ENCODE measurements at places on chromosomes 1 and 21. TPM values are rescaled to one million over a fixed set of nuclear protein-coding genes. Genes with fewer than 3 reads are reported as not detected.
A peak's percentile ranks its signal among the peaks of the same experiment; 100 is the strongest.

Gene ADAM15
- 610 TPM for total RNA-seq

Gene DENND4B
- 80.0 TPM for total RNA-seq

Gene RBP7
- 119 TPM for total RNA-seq

Gene LENEP
- total RNA-seq, result not detected

Gene CLCA4
- not detected for total RNA-seq

Gene ENTREP3
- 34.5 TPM for total RNA-seq

Gene LCE2B
- not detected for total RNA-seq

- no peak overlapping the region for H3K27ac ChIP-seq
- H3K27me3 ChIP-seq, result no peaks in the 10 kb centered on the region
- H3K4me3 ChIP-seq, result no peak overlapping the region
- peaks cover 3% of the 10 kb centered on the region for H3K36me3 ChIP-seq
- H3K4me1 ChIP-seq, result peaks cover 6% of the 10 kb centered on the region
Observed at GRCh38 chr1:205304695-205305070, 16.9 kb downstream of the NUAK2 start.

DNA sequence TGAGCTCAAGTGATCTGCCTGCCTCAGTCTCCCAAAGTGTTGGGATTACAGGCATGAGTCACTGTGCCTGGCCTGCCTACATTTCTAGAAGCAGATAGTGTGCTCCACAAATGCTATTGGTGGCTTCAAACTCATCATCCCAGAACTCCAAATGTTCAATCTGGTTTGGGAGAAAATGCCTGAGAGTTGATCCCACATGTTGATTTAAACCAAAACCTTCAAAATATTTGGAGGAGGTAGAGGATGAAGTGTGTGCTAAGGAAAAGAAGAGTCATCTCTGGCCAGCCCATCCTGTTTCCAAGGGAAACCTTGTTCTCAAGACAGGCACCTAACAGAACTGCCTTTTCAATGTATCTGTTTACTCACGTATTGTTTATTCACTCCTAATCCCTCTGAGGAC, 55.4 kb upstream of the GRHL3 start:
- H3K27ac ChIP-seq, result no peak overlapping the region
- H3K4me1 ChIP-seq, result no peaks in the 10 kb centered on the region
- no peaks in the 10 kb centered on the region for H3K27me3 ChIP-seq
- DNase-seq, result no peak
- no peaks in the 10 kb centered on the region for H3K36me3 ChIP-seq

DNA sequence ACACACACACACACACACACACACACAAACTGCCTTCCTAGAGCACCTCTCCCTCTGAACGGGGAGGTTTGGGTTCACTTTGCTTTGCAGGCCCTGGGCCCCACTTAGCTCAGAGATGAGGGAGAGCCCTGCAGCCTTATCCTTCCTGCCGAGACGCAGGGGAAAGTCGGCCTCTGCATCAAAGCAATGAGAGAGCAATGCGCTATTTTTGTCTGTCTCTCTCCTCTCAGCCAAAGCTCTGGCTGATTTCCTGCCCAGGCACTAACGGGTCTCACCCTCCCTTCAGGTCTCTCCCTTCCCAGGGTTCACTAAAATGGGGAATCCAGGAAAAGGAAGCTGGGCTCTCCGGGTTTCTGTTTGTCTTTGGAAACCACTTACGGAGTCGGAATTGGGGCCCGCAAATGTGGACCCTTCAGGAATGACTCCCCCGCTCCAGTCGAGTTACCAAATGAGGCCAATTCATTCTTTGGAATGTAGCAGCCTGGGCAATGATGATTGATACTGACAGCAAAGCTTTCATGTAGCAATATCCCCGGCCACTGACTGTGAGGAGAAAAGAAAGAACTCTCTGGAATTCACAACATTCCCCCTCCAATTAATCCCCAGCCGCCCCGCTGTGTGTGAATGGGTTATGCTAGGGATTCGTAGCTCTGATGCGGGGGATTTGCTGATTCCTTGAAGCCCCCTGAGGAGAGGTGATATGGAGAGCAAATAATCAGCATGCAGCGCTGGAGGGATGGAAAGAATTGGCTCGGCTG, 61.5 kb upstream of the WLS start:
- no peak for DNase-seq
- H3K36me3 ChIP-seq, result no peaks in the 10 kb centered on the region

DNA sequence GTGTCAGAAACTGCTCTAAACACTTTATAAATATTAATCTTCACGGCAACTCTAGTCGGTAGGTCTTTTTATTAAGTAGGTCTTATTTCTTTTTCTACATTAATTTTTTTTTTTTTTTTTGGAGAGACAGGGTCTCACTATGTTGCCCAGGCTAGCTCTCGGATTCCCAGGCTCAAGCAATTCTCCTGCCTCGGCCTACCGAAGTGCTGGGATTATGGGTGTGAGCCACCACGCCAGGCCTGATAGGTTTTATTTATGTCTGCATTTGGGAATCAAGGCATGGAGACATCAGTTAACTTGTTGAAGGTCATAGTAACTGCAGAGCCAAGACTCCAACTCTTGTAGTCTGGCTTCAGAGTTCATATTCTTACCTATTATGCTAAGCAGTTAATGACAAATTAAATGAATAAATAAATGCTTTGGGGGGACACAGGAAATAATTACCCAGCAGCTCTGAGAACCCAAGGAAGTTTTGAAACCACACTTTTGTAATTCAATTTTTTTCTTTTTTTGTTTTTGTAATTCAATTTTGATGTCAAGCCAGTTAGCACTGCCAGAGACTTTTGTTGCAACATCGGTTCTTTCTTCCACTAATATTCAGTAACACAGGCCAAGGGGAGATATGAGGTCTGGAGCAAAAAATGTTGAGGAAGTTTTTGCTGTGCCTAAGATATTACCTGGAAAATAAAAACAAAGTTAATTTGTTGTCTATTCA, 9.4 kb upstream of the UAP1 start:
- H3K27ac ChIP-seq, result peak overlapping the region; percentile 72
- H3K36me3 ChIP-seq, result no peaks in the 10 kb centered on the region
- H3K4me1 ChIP-seq, result no peaks in the 10 kb centered on the region
- no peaks in the 10 kb centered on the region for H3K27me3 ChIP-seq
- H3K4me3 ChIP-seq, result no peak overlapping the region

- H3K27me3 ChIP-seq, result no peaks in the 10 kb centered on the region
- H3K4me1 ChIP-seq, result no peaks in the 10 kb centered on the region
- H3K36me3 ChIP-seq, result peaks cover 18% of the 10 kb centered on the region
- H3K27ac ChIP-seq, result no peak overlapping the region
Observed at GRCh38 chr1:100502052-100502792, 35.7 kb upstream of the GPR88 start.

- H3K4me3 ChIP-seq, result no peak overlapping the region
- H3K27me3 ChIP-seq, result no peaks in the 10 kb centered on the region
- H3K27ac ChIP-seq, result no peak overlapping the region
Observed at GRCh38 chr1:182283746-182284544, 107.6 kb downstream of the GLUL start.

DNA sequence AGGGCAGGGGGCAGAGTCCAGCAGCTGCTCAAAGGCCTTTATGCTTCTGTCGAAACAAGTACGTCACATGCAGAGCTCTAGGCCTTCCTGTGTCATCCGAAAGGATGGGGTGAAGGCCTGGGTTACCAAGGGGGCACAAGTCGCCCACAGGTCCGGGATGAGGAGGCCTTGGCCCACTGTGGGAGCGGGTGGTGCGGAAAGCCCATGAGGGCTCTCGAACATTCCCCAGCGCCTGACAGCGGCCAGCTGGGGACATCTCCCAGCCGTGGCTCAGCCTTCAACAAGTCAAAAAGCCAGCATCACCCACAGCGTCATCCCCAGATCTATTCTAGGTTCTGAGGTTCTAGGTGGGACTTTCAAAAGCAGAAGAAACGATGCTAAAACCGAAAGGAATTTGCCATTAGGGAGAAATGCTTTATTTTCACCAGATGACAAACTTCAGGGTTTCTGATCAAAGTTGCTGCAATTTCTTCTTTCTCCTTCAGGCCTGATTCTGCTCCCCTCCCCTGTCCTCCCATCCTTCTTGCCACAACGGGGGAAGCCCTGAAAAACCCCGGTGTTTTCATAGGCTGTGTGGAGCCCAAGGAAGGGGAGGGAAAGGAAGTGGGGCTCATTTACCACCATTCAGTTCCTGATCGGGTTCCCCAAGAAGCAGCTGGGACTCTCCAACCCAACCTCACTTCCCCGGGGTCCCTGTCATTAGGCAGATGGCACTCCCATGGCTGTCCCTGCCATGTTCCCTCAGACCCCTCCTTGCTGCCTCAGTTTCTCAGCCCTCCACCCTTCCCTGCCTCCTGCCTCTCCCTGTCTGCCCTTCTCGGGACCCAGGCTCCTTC, 17.6 kb downstream of the GPR137B start:
- DNase-seq, result no peak
- H3K4me3 ChIP-seq, result no peak overlapping the region
- no peak overlapping the region for H3K27ac ChIP-seq
- no peaks in the 10 kb centered on the region for H3K4me1 ChIP-seq
- no peaks in the 10 kb centered on the region for H3K27me3 ChIP-seq

- H3K27ac ChIP-seq, result no peak overlapping the region
- H3K4me3 ChIP-seq, result no peak overlapping the region
- no peaks in the 10 kb centered on the region for H3K4me1 ChIP-seq
- no peak for DNase-seq
Observed at GRCh38 chr1:20936621-20937020, 149.5 kb upstream of the HP1BP3 start.

DNA sequence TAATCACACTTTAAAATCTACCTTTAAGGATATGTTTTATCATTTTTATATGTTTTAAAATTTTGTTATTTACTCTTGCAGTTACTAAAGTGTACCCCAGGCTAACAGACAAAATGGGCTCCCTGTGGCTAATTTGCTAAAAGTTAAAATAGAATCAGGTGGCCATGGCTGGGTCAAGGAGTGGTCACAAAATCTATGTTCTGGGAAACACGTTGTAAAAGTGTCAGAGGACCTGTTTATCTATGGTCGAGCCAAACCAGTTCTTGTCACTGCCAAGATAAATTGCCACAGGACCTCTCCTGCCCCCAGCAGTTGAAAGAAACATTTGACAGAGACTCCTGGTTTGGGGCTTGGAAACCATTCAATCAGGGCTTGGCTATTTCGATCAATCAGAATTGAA, 21.2 kb upstream of the TTLL7 start:
- DNase-seq, result no peak
- H3K27ac ChIP-seq, result no peak overlapping the region
- H3K4me1 ChIP-seq, result peaks cover 3% of the 10 kb centered on the region
- H3K4me3 ChIP-seq, result no peak overlapping the region
- no peaks in the 10 kb centered on the region for H3K36me3 ChIP-seq

DNA sequence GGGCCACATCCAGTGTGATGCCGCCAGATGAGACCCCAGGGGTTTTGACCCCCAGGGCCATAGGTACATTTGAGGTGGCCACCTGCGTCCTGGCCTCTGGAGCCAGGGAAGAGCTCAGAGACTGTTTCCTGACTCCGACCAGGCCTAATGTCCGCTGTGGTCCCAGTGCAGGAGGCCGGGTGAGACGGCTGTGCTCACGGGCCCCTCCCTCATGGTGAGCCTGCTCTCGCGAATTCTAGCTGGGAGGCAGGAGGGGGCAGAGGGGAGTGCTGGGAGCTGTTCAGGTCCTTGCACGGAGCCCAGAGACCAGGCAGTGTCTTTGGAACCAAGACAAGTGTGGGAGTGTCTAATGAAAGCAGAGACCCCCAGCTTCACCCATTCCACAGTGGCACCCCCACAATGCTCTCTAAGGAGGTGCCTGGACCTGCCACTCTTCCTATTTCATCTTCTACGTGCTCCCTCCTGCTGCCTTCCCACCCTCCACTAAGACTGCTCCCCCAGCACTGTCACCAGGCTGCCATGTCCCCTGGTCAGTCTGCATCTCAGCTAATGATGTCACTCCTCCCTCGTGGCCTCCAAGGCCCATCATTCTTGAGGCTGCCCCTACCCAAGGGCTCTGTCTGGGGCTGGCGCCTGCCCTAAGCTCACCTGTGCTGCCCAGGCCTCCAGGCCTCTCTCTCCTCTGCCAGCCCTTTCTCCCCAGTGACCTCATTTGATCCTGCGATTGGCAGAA, 256.3 kb upstream of the C1orf174 start:
- H3K4me3 ChIP-seq, result no peak overlapping the region
- no peaks in the 10 kb centered on the region for H3K27me3 ChIP-seq
- no peak for DNase-seq

DNA sequence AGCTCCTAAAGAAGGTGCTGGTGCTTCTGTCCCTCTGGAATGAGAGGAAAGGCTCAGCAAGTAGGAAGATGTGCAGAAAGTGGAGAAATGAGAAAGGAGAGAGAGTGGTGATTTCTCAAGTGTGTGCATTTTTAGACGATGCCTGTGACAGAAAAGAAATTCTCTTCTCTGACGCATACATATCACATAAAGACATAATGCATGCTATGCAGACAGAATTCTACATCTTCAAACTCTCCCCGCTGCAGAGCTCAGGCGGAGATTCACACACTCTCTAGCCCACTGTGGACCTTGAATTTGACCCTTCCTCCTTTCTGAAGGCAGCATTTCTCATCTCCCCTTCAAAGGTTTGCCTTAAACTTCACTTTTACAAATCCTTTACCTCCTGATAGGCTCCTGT, 52.0 kb upstream of the CAMK1G start:
- H3K4me3 ChIP-seq, result no peak overlapping the region
- H3K27me3 ChIP-seq, result no peaks in the 10 kb centered on the region
- DNase-seq, result no peak
- no peak overlapping the region for H3K27ac ChIP-seq
- H3K36me3 ChIP-seq, result no peaks in the 10 kb centered on the region

DNA sequence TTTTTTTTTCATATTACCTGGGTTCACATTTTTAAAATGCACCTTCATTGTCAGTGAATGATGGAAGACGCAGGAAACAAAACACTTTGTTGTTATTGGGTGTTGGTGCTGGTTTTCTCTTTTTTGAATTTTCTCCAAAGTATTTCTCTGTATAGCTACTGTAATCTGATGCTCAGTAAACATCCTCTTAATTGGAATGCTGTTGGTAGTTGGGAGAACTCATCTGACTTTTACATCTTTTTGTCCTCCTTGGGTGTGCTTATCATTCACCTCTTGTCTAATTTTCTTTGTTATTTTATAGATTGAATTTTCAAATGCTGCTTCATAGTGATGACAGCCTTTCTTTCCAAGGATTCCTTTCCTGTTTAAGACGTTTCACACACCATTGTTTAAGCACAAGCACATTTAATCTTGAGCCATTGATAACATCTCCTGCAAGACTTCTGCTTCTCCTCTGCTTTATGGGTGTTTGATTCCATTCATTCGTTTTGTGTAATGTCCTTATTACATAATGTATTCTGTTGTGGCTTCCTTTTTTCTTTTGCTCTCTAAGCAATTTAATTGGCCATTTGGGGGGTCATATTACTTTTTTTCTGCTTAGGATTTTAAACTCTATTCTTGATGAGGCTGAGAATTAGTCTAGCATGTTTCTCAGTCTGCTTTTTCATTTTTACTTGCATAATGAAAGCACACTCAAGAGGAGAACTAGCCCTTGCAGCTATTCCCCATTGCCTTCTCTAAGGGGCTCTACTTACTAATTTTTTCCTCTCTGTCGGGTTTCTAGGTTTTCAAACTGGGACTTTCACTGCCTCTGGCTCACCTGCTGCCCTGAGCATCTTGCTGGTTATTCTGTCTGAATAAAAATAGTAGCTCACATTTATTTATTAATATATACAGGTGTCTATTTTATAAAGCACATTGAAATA, 42.0 kb upstream of the CD34 start:
- H3K4me1 ChIP-seq, result no peaks in the 10 kb centered on the region
- H3K27me3 ChIP-seq, result no peaks in the 10 kb centered on the region
- DNase-seq, result no peak

Data from ascending aorta (tissue), 2 donors.